A549 treated with AZD2906 at 1 μM for 4 hours (cell line): ENCODE measurements at places on chromosomes 7 and 10. TPM values are rescaled to one million over a fixed set of nuclear protein-coding genes. Genes with fewer than 3 reads are reported as not detected.

Gene SFMBT2
- total RNA-seq, result 5.9 to 7.6 TPM (median 7.0 TPM) in 5 replicates

Gene STEAP4
- 0.01 to 0.02 TPM (median 0.02 TPM) in 4 of 5 replicates, not detected in the other for total RNA-seq

Gene GPER1
- total RNA-seq, result 1.4 to 2.0 TPM (median 1.8 TPM) in 5 replicates

Gene GHRHR
- total RNA-seq, result 0.10 TPM in 1 of 5 replicates, not detected in the others

Gene CHPF2
- total RNA-seq, result 38.8 to 44.8 TPM (median 43.5 TPM) in 5 replicates

Gene KIF20B
- 11.5 to 17.0 TPM (median 13.5 TPM) in 5 replicates for total RNA-seq

Gene GIMAP1
- total RNA-seq, result not detected in 5 replicates

Gene OR2A5
- not detected in 5 replicates for total RNA-seq

Gene CLCN1
- 0.02 to 0.08 TPM (median 0.03 TPM) in 4 of 5 replicates, not detected in the other for total RNA-seq

Gene ZPBP
- total RNA-seq, result not detected in 5 replicates

Gene TRPV5
- total RNA-seq, result not detected in 5 replicates

Gene NODAL
- total RNA-seq, result not detected in 5 replicates

Gene ANKRD22
- 0.31 to 0.40 TPM (median 0.37 TPM) in 5 replicates for total RNA-seq

Gene CCDC126
- total RNA-seq, result 2.9 to 4.0 TPM (median 3.7 TPM) in 5 replicates

Gene TRIL
- total RNA-seq, result not detected in 5 replicates

Gene KCNMA1
- total RNA-seq, result 39.3 to 80.4 TPM (median 65.2 TPM) in 5 replicates

Gene MTPN
- 93.8 to 121 TPM (median 107 TPM) in 5 replicates for total RNA-seq

Gene PTPRZ1
- 0.02 TPM in 1 of 5 replicates, not detected in the others for total RNA-seq

Gene PCBD1
- total RNA-seq, result 182 to 253 TPM (median 230 TPM) in 5 replicates

Gene RAB19
- not detected in 5 replicates for total RNA-seq

Gene RAPGEF5
- total RNA-seq, result 0.05 to 0.23 TPM (median 0.09 TPM) in 5 replicates

Gene MICALL2
- 10.8 to 23.7 TPM (median 21.8 TPM) in 5 replicates for total RNA-seq

Gene BAMBI
- 8.4 to 10.2 TPM (median 9.6 TPM) in 5 replicates for total RNA-seq
